Activated naive CD8-positive, alpha-beta T cell treated with anti-CD3 and anti-CD28 coated beads, Interleukin-2, amount 10 ng/mL, durations not matched to agents 7 days and 5 days (primary cell): ENCODE measurements at places on chromosomes 11 and 22.

- DNase-seq = no peak
Observed at GRCh38 chr11:86116386-86116726, 47.5 kb upstream of the PICALM start.

- no peak for DNase-seq
Observed at GRCh38 chr11:20861322-20861721, 191.9 kb downstream of the NELL1 start.

GRCh38 chr11:41784513-41785335 lies 325.3 kb upstream of the LRRC4C start:
- no peak for DNase-seq

DNA sequence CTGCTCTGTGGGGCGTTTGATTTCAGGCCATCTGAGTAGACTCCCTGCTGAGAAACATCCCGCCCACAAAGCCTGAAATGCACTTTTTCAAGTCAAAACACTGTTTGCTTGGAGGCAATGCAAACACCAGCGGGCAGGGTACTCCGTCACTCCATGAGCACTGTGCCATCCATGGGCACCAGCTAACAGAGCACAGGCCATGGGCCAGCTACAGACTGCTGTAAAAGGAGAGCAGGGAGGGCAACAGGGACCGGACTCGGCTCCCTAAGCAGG lies 16.6 kb upstream of the EFCAB6 start:
- DNase-seq = peak; percentile 5

DNA sequence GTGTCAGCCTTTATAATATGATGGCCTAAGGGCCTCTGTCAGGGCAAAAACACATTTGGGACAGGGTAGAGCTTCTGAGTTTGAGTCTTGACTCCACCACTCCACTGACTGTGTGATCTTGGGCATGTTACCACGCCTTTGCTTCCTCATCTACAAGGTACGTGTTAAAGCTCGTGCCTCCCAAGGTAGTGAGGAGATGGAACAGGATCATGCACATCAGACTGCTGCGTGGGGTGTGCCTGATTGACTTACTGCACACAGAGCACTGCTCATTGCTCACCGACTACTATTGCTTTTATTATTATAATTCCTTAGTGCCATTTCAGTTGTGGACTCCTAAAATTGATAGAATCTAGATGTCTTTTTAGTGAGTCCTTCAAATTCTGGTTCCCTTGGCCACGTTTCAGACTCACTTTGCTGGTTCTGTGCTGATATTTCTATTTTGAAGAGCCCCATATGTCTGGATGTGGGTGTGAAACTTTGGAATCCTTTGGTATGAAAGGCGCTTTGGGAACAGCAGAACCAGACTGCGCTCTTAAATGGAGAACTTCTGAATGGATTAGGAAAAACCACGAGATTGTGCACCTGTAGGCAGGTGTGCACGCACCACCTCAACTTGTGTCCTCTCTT lies 44.1 kb upstream of the RAB1B start:
- no peak for DNase-seq

- no peak for DNase-seq
Observed at GRCh38 chr22:23692598-23693291, 1.9 kb downstream of the RGL4 start.

DNA sequence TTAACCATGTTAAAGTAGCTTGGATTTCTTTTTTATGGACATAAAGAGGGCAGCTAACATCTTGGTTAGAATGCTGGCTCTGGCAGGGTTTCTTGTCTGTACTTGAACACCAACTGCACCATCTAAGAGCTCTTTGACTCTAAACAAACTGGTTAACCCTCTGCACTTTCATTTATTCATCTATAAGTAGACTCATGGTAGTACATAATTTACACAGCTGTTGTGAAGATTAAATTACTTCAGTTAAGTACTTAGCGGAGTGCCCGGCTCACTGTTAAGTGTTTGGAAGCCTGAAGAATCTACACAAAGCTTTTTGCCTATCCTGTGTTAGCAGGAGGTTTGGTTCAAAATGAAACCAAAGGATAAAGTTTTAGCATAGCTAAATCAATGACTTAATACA lies 846.2 kb upstream of the API5 start:
- DNase-seq = no peak

DNA sequence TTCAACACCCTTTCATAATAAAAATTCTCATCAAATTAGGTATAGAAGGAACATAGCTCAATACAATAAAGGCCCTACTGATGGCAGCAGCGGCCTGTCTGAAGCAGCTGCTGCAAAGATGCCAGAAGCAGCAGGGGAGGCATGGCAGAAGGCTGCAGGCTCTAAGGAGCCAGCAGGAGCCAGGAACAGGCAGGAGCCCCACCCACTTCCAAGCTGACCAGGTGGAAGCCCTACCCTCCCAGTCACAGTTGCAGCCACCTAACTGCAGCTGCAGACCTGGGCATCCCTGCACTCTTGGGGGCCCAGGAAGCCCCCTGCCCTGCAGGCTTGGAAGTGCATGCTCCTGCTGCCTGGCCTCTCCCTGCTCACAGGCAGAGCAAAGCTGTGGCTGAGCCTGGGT lies 18.2 kb upstream of the OR6A2 start:
- DNase-seq = no peak

- no peak for DNase-seq
Observed at GRCh38 chr11:22725079-22725478, 58.7 kb downstream of the GAS2 start.

DNA sequence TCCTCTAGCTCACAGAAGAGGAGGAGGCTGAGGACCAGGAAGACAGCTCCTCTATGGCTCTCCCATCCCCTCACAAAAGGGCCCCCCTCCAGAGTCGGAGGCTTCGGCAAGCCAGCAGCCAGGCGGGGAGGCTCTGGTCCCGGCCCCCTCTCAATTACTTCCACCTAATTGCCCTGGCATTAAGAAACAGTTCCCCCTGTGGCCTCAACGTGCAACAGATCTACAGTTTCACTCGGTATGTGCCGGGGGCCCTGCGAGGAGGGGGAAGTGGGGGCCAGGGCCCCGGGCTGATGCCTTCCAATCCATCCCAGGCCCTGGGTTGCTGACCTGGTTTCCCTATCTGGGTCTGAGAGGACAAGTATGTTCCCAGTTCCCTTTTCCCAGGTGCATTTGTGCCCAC lies 7.9 kb downstream of the FOXR1 start:
- no peak for DNase-seq

GRCh38 chr11:132106096-132106982 lies 735.9 kb downstream of the NTM start:
- DNase-seq = no peak

DNA sequence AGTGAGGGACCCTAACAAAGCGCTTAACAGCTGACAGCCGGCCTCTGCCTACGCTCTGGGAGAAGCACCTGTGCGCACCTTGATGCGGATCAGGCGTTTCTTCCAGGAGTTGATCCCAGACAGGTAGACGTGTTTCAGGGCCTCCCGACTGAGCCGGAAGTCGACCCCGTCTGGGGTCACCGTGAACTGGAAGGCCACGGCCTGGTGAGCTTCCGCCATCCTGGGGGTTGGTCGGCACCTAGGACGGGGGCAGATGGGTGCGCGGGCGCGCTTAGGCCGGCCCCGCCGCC lies 585 bp downstream of the CPT1B start:
- no peak for DNase-seq

DNA sequence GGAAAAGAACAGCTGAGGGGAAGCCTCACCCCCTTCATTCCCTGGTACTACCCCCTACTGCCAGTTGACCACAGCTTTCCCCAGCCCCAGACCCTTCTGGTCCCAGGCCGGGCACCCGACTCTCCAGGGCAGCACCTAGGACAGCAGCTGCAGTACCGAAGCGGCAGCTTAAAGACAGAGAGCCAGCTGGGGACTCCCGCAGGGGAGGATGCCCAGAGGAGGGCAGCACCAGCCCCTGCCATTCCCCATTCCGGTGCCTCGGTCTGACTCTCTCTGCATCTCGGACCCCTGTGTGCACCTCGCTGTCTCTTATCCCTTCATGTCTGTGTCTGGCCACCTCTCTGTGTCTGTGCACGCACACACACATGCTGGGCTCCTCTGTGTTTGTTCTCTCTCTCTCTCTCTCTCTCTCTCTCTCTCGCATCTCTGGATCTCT lies 9.4 kb downstream of the IGSF9B start:
- DNase-seq = peak; percentile 82

DNA sequence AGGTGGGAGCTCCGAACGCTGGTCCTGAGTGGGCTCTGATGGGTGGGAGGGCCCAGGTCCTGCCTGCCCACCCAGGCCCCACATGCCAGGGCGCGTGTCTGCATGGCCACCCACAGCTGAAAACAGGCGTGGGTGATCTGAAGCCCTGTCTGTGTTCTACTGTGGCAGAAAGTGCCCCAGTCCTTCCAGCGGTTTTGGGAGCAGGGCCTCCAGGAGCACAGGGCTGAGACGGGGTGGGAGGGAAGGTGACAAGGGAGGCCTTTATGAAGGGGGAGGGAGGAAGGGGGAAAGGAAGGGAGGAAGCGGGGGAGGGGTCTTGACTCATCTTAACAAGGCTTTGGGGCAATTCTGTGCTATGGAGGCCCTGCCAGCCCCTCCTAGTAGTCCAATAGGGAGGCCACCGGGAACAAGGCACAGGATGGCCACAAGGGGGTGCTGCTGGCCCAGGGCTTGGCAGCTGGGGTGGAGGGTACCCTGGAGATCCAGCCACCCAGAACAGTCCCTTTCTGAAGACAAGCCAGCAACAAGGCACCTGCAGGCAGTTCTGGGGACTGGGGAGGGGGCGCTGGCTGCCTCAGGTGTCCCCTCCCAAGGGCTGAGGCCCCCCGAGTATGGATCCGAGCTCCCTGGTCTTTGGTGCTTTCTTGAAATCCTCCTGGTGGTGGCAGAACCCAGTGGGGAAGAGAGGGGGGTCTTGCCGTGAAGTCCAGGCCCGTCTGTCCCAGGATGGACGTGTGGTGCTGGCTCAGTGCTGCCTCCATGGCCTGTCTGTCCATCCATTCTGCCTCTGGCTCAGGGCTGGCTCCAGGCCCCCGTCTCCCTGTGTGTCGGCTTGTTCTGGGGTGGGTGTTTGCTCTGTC lies 6.3 kb upstream of the FADS3 start:
- peak; percentile 81 for DNase-seq

GRCh38 chr11:111531687-111532364 lies 8.7 kb upstream of the LAYN start:
- DNase-seq = peak; percentile 56

DNA sequence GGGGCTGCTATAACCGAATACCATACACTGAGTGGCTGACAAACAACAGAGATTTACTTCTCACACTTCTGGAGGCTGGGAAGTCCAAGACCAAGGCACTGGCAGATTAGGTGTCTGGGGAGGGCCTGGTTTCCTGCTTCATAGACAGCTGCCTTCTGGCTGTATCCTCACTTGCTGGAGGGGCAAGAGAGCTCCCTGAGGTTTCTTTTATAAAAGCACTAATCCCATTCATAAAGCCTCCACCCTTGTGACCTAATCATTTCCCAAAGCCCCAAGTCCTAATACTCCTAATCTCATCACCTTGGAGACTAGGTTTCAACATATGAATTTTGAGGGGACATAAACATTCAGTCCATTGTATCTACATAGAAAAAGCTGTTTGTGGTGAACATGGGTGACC lies 131.8 kb downstream of the KIRREL3 start:
- DNase-seq = no peak

DNA sequence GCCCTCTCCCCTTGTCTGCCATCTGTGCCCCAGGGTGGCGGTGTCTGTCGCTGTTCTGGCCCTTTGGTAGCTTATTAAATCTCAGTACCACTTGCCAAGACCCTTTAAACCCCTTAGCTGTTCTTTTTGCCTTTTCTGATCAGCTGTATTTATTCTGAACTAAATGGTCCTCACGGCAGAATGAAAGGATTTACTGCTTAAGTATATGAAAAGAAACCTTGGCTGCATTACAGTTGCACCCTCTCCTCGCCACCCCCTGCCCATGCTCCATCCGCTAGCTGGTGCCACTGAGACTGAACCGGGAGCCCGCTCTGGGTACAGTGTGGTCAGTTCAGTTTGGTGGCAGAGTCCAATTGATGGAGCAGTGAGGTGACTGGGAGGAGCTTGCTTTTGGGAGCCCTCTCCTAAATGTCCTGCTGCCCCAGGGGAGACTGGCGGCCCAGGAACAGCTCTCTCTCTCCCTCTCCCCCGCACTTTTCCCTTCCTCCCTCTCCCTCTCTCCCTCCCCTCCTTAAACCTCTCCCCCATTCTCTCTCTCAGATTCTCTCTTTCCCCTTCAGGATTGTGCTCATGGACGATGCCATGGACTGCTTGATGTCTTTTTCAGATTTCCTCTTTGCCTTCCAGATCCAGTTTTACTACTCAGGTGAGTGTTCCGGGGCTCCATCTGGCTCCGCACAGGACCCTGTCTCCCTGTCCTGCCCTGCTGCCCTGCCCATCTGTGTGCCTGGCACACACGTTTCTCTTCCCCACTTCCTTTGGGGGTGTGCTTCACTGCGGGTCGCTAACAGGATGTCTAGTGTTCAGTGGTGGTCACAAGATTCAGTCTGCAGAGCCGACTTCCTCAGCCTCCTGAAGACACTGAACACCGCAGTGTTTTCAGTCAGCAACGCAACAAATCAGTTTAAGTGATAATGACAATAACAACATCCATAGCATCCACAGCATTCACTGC lies 21.8 kb downstream of the ARFGAP2 start:
- DNase-seq = peak; percentile 62

GRCh38 chr11:115476463-115477286 lies 27.5 kb downstream of the CADM1 start:
- DNase-seq = no peak

GRCh38 chr11:45616802-45617549 lies 48.4 kb downstream of the CHST1 start:
- DNase-seq = no peak

DNA sequence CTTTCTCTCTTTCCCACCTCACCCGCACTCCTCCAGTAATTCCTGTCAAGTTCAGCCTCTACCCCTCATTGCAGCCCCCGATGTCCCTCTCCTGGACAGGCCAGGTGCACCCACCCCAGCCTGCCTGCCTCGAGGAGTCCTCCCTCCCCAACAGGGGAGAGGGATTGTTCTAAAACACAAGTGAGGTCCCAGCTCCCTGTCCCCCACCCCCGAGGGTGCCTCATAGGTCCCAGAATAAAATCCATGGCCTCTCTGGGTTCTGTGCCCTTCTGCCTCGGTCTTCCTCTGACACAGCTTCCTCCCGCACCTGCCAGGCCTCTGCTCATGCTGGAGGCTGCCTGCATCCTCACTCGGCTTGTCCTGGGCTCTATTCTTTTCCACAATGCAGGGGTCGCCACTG lies 720.1 kb downstream of the BRD1 start:
- no peak for DNase-seq

DNA sequence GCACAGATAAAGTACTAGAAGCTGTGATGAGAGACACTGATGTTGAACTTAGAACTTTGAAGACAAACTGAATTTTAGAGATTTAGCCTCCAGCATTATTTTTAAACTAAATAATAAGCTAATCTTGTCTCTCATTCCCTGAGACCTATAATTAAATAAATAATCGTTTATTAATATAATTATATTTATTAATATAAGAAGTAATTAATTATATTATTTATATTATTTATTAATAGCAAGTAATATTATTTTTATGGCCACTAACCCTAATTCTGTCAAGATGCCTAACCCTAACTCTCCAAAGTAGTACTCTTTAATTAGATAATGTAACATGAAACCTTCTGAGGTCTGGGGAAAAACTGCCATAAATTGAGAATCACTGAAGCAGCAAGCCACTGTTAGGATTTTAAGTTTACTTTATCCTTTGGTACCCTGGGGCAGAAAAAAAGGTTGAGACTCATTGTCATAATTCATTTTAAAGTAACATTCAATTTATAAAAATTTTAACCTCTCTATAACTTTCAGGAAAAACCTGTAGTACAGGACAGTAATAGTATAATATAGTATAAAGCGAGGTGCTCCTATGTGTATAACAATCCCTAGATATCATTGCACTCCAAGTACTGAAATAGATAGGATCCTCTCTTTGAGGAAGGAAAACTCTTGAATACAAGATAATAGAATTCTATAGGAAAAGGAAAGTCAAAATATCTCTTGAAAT lies 85.4 kb downstream of the TTC28 start:
- no peak for DNase-seq
